ENCODE measurements at places on chromosomes 6 and 20.
A peak's percentile ranks its signal among the peaks of the same experiment; 100 is the strongest.

GRCh38 chr20:41308290-41308711 lies 9.2 kb downstream of the ZHX3 start:
- no peak for DNase-seq

DNA sequence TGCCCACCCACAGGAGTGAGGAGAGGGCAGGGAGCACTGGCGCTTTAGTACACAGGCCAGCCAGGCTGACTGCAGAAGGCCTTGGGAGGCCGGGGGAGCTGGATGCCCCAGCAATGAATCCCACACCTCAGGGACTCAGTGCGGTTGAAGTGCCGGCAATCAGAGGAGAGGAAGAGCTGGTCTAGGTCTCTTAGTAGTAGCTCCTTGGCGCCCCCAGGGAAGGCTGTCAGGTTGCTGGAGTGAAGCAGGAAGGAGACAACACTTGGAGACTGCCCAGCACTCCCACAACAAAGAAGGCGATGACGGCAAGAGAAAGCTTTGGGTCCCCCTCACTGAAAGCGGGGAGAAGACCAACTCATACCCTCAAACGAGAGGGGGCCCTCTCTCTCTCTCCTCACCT lies 8.3 kb upstream of the TNXB start:
- no peak for DNase-seq

DNA sequence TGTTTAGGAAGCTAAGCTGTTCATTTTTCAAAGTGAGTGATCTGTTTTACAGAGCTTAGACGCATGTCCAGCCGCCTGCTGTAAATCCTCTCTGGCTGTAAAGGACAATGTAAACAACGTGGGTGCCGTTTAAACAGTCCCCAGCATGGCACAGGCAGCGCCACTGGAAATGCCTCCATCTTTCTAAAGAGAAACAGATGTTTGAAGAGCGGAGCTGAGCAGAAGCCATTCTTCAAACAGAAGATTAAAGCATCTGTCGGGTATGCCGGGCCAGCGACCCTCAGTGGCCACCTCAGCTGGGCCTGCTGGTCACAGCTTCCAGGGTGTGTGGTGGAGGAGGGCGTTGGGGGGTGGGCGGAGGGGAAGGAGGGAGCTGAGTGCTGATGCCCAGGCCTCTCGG lies 138.6 kb downstream of the ERMARD start:
- no peak for DNase-seq

DNA sequence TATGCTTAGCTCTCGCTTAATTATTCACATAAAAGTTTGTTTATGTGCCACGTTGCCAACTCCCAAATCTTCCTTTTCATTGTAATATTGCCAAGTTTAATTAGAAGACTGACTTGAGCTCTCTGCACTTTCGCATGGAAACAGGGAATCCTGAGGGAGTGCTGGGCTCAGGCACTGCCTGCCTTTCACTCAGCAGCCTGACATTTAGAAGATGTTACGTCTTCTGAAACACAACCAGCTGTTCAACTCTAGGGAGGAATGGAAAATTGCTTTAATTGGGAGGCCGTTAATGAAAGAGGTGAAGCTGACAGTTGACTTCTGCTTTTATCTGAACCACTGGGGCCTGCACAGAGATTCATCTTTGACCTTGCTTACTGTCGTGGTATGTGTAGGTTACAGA lies 77.4 kb upstream of the MTHFD1L start:
- no peak for DNase-seq

- DNase-seq = no peak
These were observed 38.5 kb upstream of the TXLNB start for GRCh38 chr6:139330306-139330705.

DNA sequence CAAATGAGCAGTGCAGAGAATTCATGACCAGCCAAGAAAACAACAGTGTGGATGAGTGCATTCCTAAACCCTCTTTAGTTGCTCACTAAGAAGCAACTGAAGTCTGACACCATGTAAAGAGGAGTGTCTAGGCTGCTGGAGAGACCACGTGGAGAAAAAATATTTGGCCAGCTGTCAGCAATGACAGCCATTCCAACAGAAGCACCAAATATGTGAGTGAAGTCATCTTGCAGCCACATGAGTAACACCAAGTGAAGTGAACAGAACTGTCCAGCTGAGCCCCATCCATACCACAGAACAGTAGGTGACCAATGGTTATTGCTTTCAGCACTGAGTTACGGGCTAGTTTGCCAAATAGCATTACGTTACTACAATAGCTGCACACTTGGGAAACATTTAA lies 89.4 kb downstream of the TBXT start:
- DNase-seq = peak; percentile 26

GRCh38 chr6:128235556-128235955 lies 284.8 kb downstream of the PTPRK start:
- DNase-seq = no peak

GRCh38 chr6:138605958-138606357 lies 106.7 kb upstream of the NHSL1 start:
- DNase-seq = no peak

- DNase-seq = no peak
These were observed 117.5 kb downstream of the EYA4 start for GRCh38 chr6:133358574-133359150.

DNA sequence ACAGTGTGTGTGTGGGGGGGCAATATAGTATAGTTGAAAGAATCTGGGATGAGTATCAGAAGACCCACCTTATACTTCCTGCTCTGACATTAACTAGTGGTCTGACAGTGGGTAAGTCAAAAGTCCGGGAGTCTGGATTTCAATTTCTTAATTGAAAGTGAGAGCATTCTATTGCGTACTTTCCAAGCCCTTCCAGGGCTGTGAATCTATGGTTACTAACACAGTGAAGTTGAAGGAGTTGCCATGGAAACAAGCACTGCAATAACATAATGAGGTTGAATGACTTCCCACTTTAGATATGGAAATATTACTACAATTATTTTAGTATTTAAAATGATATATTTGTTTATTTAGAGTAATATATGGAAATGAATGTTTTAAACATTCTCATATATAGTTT lies 80.2 kb downstream of the MLIP start:
- DNase-seq = no peak

DNA sequence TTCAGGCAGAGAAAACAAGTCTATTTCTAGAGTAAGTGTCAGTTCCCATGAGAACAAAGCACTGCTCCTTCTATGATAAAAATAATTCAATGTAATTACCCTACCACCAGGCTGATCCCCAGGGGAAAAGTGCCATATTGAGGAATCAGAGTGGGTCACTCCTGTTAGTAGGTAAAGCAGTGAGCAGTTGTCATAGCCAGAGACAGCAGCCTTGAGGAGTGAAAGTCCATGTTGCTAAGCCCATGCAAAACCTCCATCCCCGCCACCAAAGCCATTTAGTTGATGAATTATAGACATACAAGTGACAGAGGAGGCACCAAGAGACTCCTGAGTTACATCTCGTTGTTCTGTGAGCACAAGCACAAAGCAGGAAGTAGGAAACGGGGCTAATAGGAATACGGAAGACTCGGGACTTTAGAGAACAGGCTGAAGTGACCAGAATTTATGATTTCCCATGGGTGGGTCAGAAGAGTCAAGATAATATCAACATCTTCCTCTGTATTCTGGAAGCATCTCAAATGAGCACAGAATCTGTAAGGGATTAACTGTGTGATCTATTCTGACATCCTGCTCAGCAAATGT lies 197.9 kb downstream of the MAFB start:
- DNase-seq = no peak

- no peak for DNase-seq
These were observed 73.1 kb upstream of the SYNCRIP start for GRCh38 chr6:85715797-85716196.

GRCh38 chr6:102137859-102138258 lies 744.4 kb downstream of the GRIK2 start:
- DNase-seq = no peak

GRCh38 chr6:36241728-36242127 lies 28.1 kb upstream of the PNPLA1 start:
- DNase-seq = no peak

DNA sequence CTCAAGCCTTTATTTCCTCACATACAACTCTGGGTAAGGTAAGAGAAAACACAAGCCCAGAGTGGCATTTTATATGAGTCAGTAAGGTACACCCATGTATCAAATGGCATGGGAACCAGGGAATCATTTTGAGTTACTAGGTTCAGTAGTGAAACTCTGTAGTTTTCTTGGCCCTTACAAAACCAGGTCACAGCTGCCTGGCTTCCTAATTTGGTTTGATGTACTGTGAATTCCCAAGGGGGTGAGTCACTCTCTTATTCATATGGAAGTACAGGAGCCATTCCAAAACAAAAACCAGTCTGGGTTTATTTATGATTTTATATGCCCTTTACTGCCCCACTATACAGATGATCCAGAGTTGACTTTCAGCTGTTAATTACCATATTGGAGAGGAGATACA lies 70.7 kb downstream of the PDE7B start:
- DNase-seq = peak; percentile 95

DNA sequence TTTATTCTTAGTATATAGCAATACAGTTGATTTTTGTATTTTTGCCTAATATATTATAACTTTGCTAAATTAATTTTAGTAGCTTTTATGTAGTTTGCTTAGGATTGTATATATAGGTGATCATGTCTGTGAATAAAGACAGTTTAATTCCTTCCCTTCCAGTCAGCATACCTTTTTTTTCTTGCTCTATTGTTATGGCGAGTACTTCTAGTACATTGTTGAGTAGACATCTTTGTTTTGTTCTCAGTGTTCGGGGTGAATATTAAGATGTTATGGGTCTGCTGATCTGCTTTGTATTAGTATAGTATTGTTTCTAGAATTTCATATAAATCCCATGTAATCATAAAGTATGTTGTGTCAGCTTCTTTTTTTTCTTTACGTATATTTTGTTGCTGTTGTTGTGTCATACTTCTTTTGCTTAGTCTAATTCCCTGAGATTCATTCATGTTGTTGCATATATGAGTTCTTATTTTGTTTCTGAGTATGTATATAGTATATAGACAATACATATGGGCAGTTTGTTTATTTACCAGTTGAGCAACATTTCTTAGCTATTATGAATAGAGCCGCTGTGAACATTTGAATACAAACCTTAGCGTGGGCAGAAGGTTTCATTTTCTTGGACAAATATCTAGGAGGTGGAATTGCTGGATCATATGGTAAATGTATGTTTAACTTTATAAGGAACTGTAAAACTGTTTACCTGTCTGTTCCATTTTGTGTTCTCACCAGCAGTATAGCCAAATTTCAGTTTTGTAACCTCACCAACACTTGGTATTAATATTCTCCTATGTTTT lies 25.5 kb downstream of the NCOA3 start:
- no peak for DNase-seq

- no peak for DNase-seq
These were observed 15.0 kb downstream of the PREX1 start for GRCh38 chr20:48812600-48813445.

DNA sequence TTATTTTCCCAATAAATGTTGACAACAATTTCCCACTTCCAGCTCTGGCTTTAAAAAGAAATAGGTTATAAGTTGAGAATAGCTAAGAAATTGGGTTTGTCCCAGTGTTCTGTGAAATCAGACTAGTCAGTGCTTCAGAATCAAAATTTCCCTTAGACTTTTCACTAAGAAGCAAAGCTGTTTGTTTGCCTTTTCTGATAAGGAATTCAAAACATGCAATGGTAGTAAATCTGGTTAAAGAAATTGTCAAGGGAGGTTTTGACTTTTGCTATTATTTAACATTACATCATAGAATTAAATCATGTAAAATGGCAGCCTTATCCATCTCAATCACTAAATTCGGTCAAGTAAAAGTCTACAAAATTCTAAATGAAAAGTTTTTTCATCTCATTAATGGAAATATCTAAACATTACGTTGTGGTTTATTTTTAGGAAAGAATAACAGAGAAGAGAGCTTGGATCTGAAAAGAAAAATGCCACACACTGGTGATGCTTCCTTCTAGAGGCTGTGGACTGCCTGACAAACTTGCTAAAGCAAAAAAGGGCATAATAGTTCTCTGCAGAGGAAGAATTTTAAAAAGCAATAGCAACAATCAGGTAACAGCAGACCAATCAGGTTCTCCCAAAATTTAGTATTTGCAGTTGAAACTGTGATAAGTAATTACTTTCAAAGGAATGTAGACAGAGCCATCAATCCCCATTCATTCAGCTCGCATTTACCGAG lies 36.4 kb downstream of the PLAGL1 start:
- DNase-seq = no peak

DNA sequence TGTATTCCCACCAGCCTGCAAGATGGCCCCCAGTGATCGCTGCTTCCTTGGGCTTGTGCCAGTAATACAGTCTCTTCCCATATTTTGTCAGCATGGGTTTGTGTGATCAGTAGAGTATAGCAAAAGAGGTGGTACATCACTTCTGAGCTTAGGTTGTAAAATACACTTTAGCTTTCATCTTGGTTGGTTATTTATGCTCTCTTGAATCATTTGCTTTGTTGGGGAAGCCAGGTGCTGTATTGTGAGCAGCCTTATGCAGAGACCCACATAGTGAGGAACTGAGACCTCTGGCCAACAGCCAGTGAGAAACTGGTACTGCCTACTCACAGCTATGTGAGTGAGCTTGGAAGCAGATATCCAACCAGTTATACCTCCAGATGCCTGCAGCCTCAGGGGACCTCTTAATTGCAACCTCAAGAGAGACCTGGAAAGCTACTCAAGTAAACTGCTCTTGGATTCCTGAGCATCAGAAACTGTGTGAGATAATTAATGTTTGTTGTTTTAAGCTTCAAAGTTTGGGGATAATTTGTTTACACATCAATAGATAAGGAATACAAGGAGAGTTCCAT lies 229.3 kb downstream of the FARS2 start:
- DNase-seq = no peak

DNA sequence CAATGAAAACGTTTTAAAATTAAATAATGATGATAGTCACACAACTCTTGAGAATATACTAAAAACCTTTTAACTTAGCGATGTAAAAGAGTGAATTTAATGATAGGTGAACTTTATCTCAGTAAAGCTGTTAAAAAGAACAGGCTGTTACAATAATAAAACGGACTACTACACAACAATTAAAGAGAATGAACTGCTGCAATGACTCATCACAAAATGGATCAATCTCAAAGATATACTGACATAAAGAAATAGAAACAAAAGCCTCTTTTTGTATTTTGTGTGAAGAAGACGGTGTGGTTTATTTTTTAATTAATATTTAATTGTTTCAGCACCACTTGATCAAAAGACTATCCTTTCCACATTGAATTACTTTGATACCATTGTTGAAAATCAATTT lies 352.4 kb upstream of the GJE1 start:
- no peak for DNase-seq

- DNase-seq = no peak
These were observed 41.6 kb downstream of the OPRM1 start for GRCh38 chr6:154080461-154081189.

GRCh38 chr6:161586887-161587286 lies 313.0 kb upstream of the AGPAT4 start:
- no peak for DNase-seq

GRCh38 chr20:16263582-16263981 lies 309.7 kb downstream of the KIF16B start:
- DNase-seq = no peak

DNA sequence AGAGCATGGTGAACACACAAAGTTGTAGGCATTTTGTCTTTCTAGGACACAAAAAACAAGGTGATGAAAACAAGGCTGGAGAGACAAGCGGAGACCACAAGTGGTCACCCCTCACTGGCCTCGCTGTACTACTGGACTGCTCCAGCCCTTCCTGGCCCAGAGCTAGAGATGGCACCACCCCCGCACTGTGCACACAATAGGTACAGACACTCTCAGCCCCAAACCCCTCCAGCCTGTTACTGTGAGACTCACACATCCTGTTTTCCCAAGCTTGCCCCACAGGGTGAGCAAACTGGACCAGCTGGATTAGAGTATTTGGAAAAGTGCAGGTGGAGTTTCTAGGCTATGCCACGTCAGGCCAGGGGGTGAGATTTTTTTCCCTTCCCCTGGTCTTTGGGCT lies 8.4 kb upstream of the ZSWIM1 start:
- DNase-seq = no peak

Data from GM04504 (cell line).